ENCODE measurements at places on chromosomes 4 and X.
A peak's percentile ranks its signal among the peaks of the same experiment; 100 is the strongest.

DNA sequence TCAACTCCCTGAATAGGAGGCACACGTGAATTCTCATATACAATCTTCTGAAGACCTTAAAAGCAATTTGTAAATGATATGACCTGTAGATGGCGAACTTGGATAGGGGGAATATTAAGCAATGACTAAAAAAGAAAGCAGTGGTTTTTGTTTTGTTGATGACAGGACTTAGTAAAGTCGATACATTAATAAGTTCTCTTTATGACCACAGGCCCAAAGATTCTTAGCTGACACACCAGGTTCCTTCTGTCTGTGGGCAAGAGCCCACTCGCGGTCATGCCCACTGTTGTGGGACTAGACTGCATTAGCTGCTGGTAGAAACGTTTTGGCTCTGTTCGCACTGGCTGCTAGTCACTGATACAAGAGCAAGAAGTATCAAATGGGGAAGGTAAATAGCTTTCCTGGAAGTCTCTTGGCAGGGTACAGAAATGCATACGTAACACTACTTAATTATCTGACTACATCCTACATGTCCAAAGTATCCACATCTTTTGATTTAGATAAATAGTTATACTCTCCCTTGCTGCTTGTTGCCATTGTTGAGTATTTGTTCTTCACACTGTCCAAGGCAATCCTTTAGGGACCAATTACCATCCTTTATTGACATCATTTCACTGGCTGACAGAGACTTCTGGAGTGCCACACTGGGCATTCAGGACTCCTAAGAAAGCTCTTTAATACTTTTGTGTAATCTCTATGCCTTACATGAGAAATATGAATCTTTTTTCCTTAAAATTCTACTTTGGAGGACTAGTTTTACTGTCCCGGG lies 31.0 kb downstream of the ALPK1 start:
- peak; percentile 34 for DNase-seq

DNA sequence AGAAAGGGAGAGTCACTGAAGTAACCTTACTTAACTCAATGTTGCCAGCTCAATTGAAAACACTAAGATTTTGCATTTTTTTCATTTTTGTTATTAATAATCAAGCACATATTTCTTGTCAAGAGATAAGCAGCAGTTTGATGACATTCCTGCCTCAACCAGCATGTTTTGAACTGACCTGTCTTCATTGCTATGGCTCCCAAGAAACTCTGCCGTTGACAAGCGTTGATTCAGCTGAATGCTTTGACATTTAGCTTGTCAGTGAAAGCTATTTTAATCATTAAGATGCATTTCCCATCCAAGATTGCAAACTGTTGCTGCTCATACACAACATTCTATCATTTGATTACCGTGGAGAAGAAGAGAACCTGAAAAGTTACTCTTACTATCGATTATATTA lies 5.9 kb downstream of the NAA11 start:
- no peak for DNase-seq

DNA sequence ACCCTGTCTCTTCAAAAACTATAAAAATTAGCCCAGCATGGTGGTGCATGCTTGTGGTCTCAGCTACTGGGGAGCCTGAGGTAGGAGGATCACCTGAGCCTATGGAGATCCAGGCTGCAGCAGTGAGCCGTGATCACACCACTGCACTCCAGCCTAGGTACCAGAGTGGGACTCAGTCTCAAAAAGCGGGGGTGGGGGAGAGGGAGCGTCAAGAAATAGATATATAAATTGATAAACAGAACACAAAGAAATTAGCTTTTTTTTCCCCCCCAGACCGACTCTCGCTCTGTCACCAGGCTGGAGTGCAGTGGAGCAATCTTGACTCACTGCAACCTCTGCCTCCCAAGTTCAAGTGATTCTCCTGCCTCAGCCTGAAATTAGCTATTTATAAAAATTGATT lies 14.1 kb downstream of the PDS5A start:
- no peak for DNase-seq

- no peak for DNase-seq
These were observed 87.7 kb downstream of the FBXW7 start for GRCh38 chr4:152448038-152448707.

GRCh38 chr4:17780501-17781299 lies 721 bp downstream of the FAM184B start:
- no peak for DNase-seq

DNA sequence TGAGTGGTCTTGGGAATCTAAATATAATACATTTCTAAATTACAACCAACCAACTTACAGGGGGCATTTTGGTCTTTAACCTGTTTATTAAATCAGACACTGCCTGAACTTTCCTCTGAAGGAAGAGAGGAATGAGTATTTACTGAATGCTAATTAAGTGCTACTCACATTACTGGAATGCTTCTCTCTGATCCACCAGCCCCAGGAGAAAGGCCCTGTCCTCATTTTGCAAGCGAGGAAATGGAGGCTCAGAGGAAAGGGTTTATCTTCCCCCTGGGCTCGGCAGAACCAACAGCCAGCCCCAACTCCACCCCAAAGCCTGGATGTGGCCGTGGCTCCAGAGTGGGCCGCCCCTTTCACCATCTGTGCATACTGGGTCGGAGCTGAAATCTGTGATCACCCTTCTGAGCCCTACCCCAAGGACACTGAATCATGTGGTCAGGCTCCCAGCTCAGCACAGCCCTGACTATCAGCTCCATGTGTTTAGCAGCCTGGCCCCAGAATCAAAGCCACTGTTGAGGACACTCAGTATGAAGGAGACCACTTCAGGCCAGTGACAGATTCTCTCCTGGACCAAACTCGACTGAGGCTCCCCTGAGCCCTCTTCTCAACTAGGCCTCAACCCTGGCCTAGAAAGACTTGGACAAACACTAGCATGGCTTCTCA lies 56.7 kb upstream of the ENPP6 start:
- DNase-seq, result no peak

GRCh38 chr4:47484168-47484567 lies 907 bp upstream of the ATP10D start:
- DNase-seq, result no peak

GRCh38 chr4:134117392-134118183 lies 84.0 kb downstream of the PABPC4L start:
- DNase-seq, result no peak

GRCh38 chr4:114598191-114599121 lies at the start of gene UGT8:
Gene UGT8 (plus strand): TSS chr4:114598807. CDS start chr4:114622881, 24,074 bp downstream.
- peak; percentile 92 for DNase-seq

DNA sequence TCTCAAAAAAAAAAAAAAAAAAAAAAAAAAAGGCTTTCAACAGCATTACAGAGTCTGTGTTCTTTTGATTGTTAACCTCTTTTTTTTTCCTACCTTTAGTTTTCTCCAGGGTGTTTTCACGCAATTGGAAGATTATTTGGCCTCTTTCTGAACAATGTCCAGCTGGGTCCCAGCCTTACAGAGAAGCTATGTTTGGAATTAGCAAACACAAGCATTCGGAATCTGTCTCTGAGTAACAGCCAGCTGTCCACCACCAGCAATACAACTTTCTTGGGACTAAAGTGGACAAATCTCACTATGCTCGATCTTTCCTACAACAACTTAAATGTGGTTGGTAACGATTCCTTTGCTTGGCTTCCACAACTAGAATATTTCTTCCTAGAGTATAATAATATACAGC lies 13.3 kb downstream of the TLR3 start:
- no peak for DNase-seq

All from small intestine (tissue), 16 donors.